ENCODE measurements at places on chromosomes 3 and 15. TPM values are rescaled to one million over a fixed set of nuclear protein-coding genes. Genes with fewer than 3 reads are reported as not detected.

UBR1 gene
- total RNA-seq = 54.2 TPM

UBXN7 gene
- 20.4 TPM for total RNA-seq

GXYLT2 gene
- 16.1 TPM for total RNA-seq

ABHD10 gene
- 73.8 TPM for total RNA-seq

ZFAND6 gene
- total RNA-seq = 139 TPM

DUOXA2 gene
- total RNA-seq = not detected

KCNMB2 gene
- 0.87 TPM for total RNA-seq

PTX3 gene
- total RNA-seq = 186 TPM

TMEM45A gene
- 39.0 TPM for total RNA-seq

CLDN11 gene
- 264 TPM for total RNA-seq

ATP8B4 gene
- total RNA-seq = 2.1 TPM

All from uterine smooth muscle cell (primary cell).